ENCODE measurements at places on chromosomes 16 and 17.

- DNase-seq, result no peak
Observed at GRCh38 chr16:84091460-84091859, 25.3 kb downstream of the MBTPS1 start.

GRCh38 chr17:2705263-2705662 lies 6.3 kb downstream of the CLUH start:
- no peak for DNase-seq

DNA sequence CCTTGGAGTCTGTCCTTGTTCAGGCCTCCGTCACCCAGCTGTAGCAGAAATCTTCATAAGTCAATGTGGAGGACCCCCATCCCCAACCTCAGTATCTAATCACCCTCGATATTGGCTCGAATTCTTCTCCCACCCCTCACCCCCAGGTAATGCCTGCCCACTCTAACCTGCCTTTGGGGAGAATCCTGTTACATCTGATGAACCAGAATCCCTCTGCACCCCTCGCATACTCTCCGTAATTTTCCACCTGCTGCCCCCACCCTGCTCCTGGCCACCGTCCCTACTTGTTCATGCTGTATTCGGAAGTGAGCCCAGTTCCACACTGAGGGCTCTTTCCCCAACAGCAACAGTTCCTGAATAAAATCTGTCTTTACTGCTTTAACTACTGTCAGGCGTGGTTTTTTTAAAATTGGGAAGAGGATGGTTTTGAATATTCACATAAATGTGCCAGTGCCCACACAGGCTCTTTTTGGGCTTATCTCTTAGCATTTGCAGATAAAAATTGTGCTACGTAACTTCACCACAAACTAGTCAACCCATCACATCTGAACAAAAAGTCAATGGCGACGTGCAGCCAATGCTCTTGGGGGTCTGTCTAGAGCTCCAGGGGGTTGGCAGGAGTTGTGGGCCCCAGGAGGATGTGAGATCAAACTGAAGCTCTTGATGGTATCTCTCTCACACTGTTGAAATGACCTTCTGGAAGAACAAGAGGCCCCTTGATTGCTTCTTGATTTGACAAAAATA lies 73.7 kb downstream of the NETO2 start:
- no peak for DNase-seq

DNA sequence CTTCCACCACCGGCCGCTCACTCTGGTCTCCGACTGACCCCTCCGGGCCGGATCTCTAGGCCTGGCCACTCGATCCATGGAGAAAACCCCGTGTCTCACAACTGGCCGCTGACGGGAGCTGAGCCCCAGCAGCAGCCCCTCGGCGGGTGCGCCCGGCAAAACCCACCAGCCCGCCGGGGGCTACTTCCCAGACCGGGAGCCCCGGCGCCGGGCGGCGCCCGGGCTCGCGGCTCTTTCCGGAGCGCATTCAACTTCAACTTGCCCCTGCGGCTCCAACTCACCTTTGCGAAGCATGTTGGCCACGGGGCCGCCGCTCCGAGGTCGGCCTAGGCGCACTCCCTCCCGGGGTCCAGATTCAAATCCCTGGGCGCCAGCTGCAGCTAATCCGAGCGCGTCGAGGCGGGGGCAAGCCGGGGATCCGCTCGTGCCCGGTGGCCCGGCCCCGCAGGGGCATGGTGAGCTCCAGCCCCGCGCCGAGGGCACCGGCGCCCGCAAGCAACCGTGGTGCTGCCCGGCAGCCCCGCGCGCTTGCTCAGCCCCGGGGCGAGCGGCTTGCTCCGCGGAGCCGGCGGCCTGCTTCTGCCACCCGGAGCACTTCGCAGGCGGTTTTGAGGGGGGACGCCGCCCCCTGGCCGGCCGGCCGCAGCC lies 438 bp downstream of the RTN4RL1 start:
- DNase-seq, result no peak

DNA sequence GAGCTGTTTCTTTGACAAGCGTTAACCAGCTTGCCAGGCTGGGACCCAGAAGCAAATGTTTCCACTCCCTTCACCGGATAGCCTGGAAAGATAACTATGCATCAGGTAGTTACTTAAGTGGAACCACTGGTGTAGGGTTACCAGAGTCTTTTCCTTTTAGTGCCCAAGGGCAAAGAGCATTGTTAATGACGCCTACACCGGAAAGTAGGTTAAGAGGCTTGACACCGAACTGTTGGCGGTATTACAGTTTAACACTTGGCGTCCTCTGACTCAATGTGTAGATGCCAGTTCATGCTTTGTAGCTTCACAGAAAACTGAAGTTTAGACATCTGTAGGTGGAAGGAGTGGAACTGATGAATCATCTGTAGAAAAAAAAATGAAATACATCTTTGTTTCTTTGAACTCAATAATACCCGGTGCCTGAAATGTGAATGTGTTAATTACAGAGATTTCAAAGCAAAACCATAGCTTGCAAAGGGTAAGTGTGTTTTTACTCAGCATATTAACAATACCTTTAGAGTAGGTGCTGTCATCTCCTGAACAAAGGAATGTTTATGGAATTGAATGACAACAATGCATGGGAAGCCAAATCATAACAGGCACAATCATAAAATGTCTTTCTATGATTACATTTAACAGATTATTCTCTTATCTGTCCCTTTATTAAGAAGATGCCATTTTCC lies 426.7 kb upstream of the SALL1 start:
- DNase-seq, result no peak

- no peak for DNase-seq
Observed at GRCh38 chr17:34458266-34458665, 95.2 kb upstream of the CCL1 start.

DNA sequence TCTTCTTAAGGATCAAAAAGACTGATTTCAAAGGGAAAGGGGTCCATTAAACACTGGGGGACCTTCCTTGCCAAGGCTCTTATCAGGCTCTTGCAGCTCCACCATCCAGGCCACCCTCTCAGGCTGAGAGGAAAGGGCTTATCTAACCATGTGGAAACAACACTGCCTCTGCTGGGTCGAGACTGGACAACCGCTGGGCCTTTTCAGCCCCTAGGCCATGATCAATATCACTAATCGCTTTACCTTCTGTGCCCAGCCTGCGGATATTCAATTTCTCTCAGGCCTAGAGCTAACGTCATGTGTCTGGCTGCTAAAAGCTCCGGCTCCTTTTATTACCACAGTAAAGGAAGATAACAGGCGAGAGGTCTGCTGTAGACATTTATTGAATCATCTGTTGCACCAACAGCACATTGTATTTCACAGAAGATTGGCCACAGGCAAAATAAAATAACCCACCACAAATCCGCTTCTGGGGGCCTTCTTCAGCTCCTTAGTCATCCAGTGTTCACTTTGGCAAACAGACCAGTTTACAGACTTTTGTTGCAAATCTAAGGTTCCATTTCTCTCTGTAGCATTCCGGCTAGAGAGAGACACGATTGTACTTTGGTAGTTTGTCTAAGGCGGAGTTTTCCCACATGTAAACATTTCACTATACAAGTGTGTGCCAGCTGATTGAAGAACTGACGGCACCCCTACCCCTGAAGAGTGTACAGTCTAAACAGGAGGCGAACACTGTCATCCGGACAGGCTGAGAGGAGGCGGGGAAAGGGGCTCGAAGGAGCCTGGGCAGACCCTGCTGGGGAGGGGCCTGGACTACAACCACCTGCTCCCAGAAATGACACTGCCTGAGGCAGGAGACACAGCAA lies 13.9 kb downstream of the CYB561 start:
- no peak for DNase-seq

- no peak for DNase-seq
Observed at GRCh38 chr16:85185303-85186100, 73.2 kb upstream of the CIBAR2 start.

GRCh38 chr17:42268236-42268635 lies 8.0 kb downstream of the STAT5B start:
- no peak for DNase-seq

DNA sequence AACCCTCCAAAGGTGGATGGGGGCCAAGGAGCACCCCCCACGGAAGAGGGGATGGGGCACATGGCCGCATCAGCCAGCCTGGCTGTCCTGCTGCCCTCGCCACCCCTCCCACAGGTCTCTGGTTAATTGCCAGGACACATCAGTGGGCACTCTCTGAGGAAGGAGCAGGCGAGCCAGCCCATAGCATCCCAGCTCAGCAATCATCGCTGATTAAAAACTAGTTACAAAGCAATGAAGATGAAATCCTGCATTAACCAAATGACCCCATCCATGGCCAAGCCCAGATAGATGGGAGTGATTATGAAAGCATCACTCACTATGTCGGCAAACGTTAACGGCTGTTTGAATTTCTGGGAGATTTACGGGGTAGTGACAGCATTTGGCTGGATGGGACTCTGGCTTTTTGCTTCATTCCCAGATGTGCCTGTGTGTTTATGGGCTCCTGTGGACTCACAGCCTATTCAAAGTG lies 45.3 kb downstream of the CCDC182 start:
- DNase-seq, result no peak

GRCh38 chr16:50928065-50928464 lies 186.2 kb downstream of the CYLD start:
- no peak for DNase-seq

DNA sequence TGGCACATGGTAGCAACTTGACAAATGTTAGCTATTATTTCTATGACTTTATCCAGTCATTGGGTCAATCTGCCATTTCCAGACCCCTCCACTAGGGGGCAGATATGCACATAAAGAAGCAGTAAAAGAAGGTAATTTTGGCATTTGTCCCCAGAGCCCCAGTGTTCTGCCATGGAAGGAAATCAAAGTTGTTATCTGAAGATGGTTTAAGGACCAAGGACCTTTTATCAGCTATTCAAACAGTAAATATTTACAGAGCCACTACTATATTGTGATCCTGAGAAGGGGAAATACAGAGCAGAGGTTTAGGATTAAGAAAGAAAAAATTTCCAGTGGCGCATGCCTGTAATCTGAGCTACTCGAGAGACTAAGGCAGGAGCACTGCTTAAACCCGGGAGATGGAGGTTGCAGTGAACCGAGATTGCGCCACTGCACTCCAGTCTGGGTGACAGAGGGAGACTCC lies 20.0 kb downstream of the TRAF4 start:
- peak; percentile 69 for DNase-seq

GRCh38 chr16:16057102-16057501 lies 107.7 kb downstream of the ABCC1 start:
- DNase-seq, result no peak

DNA sequence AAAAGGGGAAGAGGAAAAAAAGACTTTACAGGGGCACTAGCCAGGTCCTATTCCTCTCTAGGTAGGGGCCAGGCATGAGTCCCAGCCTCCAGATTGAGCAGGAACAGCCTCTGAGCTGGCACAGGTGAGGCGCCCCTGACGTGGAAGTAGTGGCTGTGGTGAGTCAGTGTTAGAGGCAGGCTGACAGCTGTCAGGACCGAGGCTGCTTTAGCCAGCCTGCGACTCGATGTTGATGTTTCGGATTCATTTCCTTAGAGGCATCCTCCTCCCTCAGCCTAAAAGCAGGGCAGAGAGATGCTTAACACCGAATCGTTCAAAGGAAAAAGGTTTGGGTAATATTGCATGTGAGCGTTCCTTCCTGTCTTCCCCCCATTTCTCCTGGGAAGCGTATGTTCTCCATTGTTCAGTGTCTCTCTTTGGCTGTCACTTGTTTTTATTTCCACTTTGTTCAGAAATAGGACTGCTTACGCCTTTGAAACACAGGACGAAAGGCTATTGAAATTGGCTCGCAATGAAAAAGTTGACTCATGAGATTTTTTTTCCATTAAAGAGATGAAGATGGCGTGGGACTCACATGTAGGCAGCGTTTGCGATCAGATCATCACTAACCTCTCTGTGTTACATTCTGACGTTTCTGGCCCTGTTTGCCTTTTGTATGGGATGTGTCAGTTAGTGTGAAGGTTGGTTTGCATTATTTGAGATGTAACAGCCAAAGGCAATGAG lies 1.3 kb downstream of the KIAA0513 start:
- peak; percentile 74 for DNase-seq

DNA sequence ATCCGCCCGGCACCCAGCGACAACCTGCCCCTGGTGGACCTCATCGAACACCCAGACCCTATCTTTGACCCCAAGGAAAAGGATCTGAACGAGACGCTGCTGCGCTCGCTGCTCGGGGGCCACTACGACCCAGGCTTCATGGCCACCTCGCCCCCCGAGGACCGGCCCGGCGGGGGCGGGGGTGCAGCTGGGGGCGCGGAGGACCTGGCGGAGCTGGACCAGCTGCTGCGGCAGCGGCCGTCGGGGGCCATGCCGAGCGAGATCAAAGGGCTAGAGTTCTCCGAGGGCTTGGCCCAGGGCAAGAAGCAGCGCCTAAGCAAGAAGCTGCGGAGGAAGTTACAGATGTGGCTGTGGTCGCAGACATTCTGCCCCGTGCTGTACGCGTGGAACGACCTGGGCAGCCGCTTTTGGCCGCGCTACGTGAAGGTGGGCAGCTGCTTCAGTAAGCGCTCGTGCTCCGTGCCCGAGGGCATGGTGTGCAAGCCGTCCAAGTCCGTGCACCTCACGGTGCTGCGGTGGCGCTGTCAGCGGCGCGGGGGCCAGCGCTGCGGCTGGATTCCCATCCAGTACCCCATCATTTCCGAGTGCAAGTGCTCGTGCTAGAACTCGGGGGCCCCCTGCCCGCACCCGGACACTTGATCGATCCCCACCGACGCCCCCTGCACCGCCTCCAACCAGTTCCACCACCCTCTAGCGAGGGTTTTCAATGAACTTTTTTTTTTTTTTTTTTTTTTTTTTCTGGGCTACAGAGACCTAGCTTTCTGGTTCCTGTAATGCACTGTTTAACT lies 1.0 kb downstream of the NOG start:
- DNase-seq, result peak; percentile 7

DNA sequence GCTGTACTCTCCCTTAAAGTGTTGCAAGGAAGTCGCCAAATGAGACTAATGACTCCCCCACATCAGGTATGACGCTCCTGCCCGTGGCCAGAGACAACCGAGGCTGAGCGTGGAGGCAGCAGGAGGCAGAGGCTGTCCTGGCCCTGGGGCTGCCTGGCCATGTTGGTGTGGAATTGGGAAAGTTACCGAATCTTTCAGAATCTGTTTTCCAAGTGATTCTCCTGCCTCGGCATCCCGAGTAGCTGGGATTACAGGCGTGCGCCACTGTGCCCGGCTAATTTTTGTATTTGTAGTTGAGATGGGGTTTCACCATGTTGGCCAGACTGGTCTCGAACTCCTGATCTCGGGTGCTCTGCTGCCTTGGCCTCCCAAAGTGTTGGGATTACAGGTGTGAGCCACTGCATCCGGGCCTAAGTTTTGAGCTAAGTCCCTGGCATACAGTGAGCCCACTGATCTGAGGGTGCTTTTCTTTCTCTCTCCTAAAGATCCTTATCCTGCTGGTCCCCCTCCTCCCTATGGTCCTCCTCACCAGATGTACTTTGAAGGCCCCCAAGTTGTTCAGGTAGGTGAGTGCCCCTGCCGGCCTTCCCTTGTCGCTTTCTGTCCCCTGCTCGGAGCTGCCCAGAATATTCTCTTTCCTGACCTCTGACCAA lies 700 bp downstream of the LITAFD start:
- DNase-seq, result no peak

Measured in T follicular helper cell (primary cell).